ENCODE measurements at places on chromosomes 3 and 15.

GRCh38 chr3:14948609-14949038, 1.2 kb downstream of the NR2C2 start:
- no peak for DNase-seq

GRCh38 chr3:55294557-55294956, 192.5 kb downstream of the WNT5A start:
- no peak for DNase-seq

- DNase-seq = no peak
These were observed 894.3 kb downstream of the DIPK2A start for GRCh38 chr3:144865948-144866347.

GRCh38 chr3:46065750-46066256, 38.5 kb upstream of the XCR1 start:
- DNase-seq = no peak

DNA sequence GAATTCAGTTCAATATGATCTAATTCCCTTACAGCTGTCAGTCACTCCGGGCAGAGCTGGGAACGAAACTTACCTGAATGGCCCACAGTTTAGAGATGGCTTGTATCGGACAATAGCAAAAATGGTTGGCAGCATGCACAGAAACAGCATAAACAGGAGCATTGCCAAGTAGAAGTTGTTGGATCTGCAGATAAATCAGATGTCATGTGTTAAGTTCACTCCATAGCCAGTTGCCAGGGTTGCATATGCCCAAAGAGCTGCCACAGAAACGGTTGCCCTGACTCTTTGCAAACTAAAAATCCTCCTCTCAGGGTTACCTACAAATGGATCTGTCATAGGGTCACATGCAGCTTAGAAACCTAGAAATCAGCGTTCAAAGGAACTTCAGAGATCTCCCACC, 15.4 kb upstream of the STARD5 start:
- no peak for DNase-seq

- peak; percentile 43 for DNase-seq
These were observed 89.5 kb upstream of the CHD2 start for GRCh38 chr15:92810418-92811138.

DNA sequence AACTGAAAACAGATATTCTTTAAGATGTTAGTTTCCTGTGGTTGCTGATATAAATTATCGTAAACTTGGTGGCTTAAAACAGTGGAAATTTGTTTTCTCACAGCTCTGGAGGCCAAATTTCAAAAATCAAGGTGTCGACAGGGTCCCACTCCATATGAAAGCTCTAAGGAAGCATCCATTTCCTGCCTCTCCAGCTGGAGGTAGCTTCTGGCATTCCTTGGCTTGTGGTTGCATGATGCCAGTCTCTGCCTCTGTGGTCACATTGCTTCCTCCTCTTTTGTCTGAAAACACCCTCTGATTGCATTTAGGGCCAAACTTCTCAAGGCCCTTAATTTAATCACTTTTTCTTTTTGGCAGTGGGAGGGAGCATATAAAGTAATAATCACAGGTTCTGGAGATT, 96.8 kb downstream of the PPM1L start:
- no peak for DNase-seq

GRCh38 chr15:95741830-95742229, 588.7 kb upstream of the NR2F2 start:
- no peak for DNase-seq

DNA sequence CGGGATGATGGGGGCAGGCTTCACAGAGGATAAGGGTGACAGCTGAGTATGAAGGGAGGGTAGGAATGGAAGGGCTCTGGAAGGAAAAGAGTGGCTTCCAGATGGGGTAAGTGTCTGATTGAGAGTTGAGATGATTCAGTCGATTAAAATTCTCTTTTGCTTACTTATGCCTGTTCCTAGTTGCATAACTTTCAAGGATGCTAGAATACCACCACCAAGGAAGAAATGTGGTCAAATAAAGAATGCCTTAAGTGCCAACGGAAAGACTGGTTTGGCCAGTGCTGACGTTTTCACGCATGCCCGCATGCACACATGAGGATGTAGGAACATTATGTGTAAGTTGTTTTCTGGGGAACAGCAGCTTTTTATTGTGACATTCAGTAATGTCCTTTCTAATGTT, 263.4 kb upstream of the WNT5A start:
- DNase-seq = no peak

DNA sequence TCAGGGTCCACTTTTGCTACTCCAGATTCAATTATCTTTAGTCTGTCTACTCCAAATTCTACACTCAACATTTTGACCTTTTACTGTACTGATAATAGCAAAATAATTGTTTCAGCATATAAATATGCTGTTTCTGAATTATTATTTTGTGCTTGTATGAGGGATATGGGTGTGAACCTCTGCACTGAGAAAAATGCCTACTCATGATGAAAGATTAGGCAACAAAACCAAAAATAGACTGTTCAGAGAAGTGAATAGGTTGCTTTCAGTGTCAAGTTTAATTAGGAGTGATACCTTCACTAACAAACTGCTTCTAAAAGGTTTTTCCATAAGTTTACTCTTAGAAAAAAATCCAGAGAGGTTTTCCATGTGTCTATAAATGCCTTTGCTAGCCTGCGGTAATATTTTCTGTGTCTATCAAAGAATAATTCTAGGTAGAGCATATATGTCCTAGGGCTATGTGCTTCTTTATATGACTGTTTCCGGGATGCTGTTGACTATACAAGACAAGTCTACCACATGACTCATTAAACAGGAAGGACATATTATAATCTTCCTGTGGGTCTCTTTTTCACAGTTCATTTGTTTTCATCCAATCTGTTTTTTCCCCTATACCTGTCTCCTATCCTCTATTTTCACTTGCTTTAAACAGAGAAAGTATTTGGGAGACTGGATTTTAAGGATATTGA, 218.5 kb upstream of the TTC14 start:
- no peak for DNase-seq

- DNase-seq = peak; percentile 60
These were observed 422.7 kb upstream of the TPRG1 start for GRCh38 chr3:188749010-188749617.

GRCh38 chr3:168295027-168295426, 199.3 kb upstream of the GOLIM4 start:
- no peak for DNase-seq

DNA sequence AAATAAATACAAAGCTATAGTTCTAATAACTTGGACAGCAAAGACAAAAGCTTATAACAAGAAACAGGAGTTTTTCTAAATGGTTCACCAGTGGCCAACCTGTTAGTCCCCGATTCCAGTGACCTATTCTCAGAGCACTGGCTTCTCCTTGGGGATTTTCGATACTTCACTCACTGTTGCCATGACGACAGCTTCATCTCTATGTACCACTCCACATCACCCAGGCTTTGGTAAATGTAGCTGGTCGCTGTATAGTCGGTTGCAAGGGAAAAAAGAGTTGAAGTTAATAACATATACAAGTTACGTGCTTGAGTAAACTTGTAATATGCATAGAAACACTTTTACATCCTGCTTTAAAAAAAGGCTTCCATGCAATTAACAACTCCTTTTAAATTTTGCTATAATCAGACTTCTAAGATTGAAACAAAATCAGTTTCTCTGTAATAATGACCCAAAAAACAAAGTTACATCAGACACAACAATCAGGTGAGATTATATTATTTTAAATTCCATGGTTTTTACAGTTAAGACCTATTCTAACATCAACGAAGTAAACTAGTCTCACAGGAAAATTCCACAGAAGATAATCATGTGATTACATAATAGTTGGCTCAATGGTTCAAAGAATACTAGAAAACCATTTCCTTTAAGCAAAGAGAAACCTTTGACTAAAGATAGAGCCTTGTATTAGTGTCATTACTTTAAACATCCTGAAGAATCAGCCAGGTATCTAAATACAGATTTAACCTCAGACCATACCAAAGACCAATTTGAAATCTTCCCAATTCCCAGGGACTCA, 2.9 kb downstream of the CCNL1 start:
- no peak for DNase-seq

- no peak for DNase-seq
These were observed 31.9 kb downstream of the NBEAL2 start for GRCh38 chr3:47011371-47011770.

GRCh38 chr3:43779850-43780249, 89.1 kb downstream of the ABHD5 start:
- DNase-seq = no peak

DNA sequence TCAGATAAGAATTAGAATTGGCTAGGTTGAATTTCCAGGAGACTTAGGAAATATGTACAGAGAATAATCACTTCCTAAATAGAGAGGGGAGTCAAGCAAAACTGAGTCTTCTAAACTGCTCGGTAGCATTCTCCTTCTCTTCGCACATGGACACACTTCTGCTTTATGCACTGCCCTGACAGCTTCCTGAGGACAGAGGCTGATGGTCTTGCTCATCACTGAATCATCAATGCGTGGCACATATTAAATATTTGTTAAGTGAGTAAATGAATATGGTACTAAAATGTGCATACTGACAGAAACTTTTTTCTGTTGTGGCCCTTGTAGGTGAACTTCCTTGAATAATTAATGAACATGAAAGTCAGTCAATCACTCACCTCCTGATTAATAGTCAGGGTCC, 315.5 kb downstream of the FHIT start:
- DNase-seq = no peak

DNA sequence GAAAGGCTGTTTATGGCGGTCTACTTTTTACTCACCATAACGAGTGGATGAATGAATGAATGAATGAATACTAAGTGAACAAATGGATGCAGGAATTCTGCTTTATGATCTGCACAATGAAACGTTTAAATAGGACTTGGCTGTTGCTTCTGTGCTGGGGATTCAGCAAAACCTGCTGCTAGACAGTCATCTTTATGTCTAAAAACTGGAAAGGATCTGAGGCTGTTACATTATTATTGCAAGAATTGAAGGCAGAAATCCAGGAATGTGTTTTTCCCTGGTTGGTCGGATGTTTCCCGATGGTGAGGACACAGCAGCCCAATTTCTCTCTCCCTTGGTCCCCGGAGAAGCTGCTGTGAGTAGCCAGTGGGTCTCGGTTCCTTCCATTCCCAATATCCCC, 94.2 kb downstream of the GABRG3 start:
- DNase-seq = no peak

DNA sequence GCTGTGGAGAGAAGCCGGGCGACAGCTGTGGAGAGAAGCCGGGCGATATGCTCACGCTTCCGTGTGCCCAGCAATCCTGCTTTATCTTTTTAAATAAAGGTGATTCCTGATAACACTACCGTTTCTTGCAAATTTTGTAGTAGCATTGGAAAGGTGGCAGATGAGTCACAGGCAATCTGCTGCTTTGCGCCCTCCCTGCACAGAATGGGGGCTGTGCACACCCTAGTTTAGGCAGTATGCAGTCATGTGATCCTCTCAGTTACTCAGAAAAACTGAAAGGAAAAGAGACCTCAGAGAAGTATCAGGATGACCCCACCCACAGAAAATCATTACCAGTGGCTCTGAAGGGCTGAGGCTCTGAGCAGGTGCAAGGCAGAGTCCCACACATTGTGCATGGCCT, 24.9 kb upstream of the TMCC1 start:
- no peak for DNase-seq

DNA sequence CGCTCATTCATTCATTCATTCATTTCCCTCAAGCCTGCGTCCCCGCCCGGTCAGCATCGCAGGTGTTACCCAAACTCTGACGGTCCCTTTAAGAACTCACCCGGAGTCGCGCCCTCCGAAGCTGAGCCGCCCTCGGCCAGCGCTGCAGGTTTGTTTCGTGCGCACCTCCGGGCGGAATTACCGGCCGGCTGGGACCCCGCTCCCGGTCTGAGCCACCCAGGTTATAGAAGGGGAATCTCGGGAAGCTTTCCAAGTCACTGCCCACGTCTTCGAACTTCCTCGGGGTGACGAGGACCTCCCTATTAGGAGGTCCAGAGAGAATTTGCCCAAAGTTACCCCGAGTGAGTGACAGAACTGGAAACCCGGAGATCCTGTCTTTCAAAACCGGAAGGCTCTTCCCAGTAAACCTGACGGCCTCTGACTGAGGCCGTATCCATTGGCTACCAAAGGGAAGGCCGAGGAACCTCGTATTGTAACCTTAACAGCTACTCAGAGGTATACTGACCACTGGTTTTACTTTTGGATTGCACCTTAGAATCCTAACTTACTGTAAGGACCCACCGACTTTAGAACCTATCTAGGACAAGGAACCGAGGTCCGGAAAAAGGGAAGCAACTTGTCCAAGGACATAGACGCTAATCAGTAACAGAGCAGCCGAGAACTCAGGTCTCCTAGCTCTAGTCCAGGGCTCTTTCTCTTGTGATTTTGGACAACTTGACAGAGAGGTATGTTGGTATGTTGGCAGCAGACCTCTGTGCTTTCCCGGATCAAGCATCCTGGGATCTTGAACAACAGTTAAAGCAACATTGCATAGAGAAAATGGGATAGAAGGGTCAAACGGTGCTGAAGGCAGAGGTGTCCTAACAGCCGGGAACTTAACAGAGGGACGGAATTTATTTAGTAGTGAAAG, 788 bp upstream of the DLG1 start:
- peak; percentile 13 for DNase-seq

DNA sequence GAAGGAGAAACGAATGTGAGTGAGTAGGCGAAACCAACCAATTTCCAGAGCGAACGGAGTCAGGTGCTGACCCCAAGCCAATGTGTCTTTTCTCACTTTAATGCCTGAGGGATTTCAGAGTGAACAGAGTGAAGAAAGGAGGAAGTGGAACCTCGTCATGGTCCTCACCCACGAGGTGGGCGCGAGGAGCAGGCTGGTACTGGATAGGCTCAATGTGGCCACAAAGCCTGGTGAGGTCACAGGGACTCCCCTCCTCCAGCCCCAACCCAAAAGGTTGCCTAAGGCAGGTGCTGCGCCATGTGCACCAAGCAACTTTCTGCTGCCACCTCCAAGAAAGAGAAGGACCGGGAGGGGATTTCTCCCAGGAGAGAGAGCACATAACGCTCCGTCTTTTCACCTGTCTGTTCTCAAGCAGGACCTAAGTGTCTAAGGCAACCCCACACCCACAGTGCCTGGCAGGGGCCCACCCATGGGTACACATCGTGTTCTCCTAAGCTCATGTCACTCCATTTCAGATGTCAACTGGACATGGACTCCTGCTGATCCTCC, 3.8 kb downstream of the NRROS start:
- DNase-seq = peak; percentile 32

GRCh38 chr3:195708626-195709481, 11.9 kb upstream of the MUC20 start:
- no peak for DNase-seq

GRCh38 chr15:62549345-62549970, 384.4 kb upstream of the C2CD4B start:
- no peak for DNase-seq

- peak; percentile 34 for DNase-seq
These were observed 56.8 kb downstream of the GPR171 start for GRCh38 chr3:151146071-151146730.

GRCh38 chr3:195872800-195873199, 35.6 kb downstream of the TNK2 start:
- DNase-seq = no peak

DNA sequence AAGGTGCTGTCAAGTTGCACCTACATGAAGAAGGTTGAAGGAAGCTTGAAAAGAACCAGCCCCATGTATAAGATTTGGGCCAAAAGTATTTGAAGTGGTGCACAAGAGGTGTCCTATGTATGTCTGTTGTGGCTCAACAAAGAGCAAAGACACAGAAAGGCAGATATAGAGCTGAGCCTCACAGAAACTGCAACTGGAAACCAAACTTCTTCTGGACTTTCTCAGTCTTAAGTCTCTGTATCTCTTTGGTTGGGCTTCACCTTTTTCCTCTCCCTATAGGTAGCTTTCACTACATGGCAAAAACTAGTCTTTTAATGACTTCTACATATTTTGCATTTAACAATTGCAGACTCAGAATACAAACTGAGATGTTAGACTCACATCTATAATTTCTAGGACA, 8.8 kb upstream of the CMC1 start:
- no peak for DNase-seq

Data from stimulated activated CD4-positive, alpha-beta T cell treated with anti-CD3 and anti-CD28 coated beads, Interleukin-4, amount 100 ng/mL, for 4 hours (primary cell).